ENCODE measurements at places on chromosomes 4 and X. TPM values are rescaled to one million over a fixed set of nuclear protein-coding genes. Genes with fewer than 3 reads are reported as not detected.

CABS1 gene
- total RNA-seq = not detected

INPP4B gene
- 23.2 TPM for total RNA-seq

RHOH gene
- not detected for total RNA-seq

CWH43 gene
- not detected for total RNA-seq

SPP1 gene
- total RNA-seq = not detected

TIGD4 gene
- under 0.01 TPM for total RNA-seq

RTL3 gene
- total RNA-seq = not detected

ATP8A1 gene
- 43.5 TPM for total RNA-seq

Data from dermis lymphatic vessel endothelial cell (primary cell).